ENCODE measurements at places on chromosomes 3 and 15.
A peak's percentile ranks its signal among the peaks of the same experiment; 100 is the strongest.

GRCh38 chr3:144763878-144764454, 792.3 kb downstream of the DIPK2A start:
- no peak for DNase-seq

GRCh38 chr3:113006359-113007056, 15.7 kb downstream of the GTPBP8 start:
- DNase-seq, result no peak

- DNase-seq, result no peak
Measured at GRCh38 chr3:35426366-35426958, 212.9 kb upstream of the ARPP21 start.

GRCh38 chr3:24156466-24156865, 211.4 kb downstream of the NR1D2 start:
- DNase-seq, result no peak

GRCh38 chr15:25515633-25516032, 76.8 kb upstream of the UBE3A start:
- DNase-seq, result no peak

- DNase-seq, result no peak
Measured at GRCh38 chr3:194993896-194994295, 277.1 kb downstream of the XXYLT1 start.

GRCh38 chr15:76285241-76285825, 25.9 kb downstream of the ETFA start:
- no peak for DNase-seq

- DNase-seq, result no peak
Measured at GRCh38 chr3:148330542-148330941, 367.2 kb upstream of the AGTR1 start.

- DNase-seq, result no peak
Measured at GRCh38 chr3:140053794-140054193, 118.8 kb downstream of the CLSTN2 start.

GRCh38 chr15:89963301-89964231, 37.6 kb upstream of the ZNF710 start:
- DNase-seq, result no peak

DNA sequence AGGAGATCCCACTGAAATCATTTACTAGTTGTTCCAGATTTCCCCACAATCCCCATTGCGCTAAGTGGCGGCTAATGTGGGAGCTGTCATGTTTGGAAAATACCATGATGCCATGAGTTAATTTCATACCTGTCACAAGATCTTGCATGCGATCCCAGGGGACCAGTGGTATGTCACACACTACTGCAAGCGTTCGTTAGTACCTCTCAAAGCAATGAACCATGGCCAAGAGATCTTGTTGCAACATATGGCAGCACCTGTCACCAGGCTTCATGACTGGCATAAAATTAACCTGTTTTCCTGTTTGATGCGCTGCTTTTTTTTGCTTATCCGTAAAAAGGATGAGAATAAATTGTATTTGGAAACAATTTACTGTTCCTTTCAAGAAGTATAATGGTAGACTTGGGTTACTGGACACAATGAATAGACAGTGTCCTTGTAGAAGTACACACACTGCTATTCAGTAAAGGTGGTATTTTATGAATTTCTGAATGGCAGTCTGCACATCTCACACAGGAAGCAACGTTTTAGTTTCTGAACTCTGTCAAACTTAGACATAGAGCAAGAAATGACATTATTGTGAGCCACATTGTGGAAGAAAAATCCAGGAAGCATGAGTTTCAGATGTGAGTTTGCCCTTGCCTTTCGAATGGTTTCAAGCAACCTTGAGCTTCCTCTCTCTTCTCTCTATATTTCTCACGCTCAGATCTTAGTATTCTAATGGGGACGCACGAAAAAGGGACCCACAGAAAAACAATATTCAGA, 81.9 kb downstream of the CHL1 start:
- no peak for DNase-seq

GRCh38 chr15:90064911-90065681, 37.2 kb downstream of the IDH2 start:
- DNase-seq, result no peak

GRCh38 chr15:94196531-94196930, 34.8 kb upstream of the MCTP2 start:
- DNase-seq, result no peak

- no peak for DNase-seq
Measured at GRCh38 chr3:43221076-43221475, 65.3 kb upstream of the SNRK start.

GRCh38 chr3:12875857-12876836, 34.8 kb upstream of the RPL32 start:
- peak; percentile 84 for DNase-seq

GRCh38 chr3:117059067-117059955, 349.7 kb downstream of the TUSC7 start:
- no peak for DNase-seq

DNA sequence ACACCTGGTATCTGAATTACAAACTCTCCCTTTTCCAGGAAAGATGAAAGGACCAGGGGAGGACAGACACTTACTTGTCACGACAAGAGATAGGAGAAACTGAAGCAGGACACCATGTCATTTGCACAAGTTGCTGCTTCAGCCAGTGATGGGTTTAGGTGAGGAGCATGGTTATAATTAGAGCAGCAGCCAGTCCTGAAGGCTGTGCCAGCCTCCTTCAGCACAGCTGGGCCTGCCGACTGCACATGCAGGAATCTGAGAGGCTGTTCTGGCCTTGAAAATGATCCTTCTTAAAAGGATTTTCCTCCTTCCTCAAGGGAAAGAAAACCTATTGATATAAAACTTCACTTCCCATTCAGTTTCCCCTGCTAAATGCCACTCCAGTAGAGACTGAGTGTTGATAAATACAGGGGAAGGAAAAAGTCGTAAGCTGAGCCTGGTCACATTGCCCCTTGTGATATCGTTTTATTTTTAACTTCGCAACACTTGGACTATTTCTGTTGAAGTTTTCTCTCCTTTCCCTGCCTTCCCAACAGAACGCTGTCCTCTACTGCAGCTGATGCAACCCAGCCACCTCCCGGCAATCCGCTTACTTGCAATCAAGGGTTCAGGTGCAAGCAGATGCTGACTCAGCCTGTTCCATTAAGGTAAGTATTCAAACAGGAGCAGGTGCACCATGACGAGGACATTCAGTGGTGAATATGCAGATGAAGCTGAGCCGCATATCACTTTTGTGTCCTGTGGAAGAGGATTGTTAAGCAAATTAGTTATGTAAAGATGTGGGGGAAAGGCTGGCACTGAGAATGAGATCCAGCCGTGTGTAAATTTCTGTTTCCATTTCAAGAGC, at the start of gene FBXO40:
TSS of gene FBXO40 (plus strand) at position 524 of the 847 bp plus-strand sequence. CDS start 27,197 bp downstream, outside the sequence.
- no peak for DNase-seq

DNA sequence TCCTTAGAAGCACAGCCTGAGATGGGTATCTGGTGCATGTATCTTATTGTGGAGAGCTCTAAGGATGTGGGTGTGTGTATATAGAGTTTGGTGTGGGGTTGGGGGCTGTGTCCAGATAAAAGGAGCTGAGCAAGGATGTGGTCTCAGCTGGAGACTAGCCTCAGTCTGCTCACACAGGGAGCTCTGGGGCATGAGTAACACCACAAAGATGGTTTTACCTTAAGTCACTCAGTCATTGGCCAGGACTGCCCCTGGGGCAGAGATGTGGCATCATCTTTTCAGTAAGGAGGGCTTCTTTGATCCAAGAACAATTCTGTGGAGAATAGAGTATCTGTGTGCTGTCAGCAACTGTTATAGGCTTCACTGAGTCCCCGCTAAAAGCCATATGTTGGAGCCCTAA, 163.4 kb upstream of the NUDT16 start:
- no peak for DNase-seq

GRCh38 chr3:112847692-112848091, 1.0 kb upstream of the CD200R1L start:
- no peak for DNase-seq

GRCh38 chr15:85397926-85398325, 17.5 kb downstream of the AKAP13 start:
- DNase-seq, result no peak

GRCh38 chr3:169623971-169624370, 39.5 kb downstream of the MECOM start:
- no peak for DNase-seq

DNA sequence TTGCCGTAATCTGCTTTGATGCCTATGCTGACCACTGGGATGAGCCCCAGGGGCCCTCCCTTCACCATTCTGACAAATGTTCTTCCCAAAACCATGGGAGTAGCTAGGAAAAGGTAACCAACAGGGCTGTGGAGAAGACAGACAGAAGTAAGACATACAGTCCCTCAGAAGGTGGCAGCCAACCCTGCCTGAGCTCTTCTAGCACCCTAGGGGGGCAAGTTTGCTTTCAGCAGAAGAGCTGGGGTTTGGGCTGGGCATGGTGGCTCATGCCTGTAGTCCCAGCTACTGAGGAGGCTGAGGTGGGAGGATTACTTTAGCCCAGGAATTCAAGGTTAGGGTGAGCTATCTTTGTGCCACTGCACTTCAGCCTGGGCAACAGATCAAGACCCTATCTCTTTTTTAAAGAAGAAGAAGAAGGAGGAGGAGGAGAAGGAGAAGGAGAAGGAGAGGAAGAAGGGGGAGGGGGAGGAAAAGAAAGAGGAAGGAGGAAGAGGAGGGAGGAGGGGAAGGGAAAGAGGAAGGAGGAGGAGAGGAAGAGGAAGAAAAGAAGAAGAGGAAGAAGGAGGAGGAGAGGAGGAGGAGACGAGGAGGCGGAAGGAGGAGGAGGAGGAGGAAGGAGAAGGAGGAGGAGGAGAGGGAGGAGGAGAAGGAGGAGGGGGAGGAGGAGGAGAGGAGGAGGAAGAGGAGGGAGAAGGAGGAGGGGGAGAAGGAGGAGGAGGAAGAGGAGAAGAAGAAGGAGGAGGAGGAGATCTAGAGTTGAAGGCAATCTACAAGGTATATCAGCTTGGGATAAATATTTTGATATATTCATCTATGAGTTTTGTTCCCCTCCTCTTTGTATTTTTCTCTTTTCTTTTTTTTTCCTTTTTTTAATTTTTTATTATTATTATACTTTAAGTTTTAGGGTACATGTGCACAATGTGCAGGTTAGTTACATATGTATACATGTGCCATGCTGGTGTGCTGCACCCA, 44.9 kb upstream of the ABHD2 start:
- no peak for DNase-seq

DNA sequence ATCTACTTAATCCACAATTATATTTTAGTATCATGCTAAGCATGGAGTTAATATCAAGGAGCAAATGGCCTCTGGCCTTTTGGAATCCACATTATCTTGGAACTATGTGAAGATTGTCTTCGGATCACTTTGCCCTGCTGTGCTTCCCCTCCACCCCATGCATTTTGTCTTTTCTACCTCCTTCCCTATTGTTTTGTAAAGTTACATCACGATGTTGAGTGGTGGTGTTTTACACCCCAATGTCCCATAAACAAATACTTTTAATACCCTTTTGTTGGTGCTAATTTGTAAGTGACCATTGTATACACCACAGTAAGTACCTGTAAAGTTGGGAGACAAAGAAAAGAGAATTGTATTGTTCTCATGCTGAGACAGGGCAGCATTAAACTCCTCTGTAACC, 258.4 kb upstream of the ZNF717 start:
- no peak for DNase-seq

DNA sequence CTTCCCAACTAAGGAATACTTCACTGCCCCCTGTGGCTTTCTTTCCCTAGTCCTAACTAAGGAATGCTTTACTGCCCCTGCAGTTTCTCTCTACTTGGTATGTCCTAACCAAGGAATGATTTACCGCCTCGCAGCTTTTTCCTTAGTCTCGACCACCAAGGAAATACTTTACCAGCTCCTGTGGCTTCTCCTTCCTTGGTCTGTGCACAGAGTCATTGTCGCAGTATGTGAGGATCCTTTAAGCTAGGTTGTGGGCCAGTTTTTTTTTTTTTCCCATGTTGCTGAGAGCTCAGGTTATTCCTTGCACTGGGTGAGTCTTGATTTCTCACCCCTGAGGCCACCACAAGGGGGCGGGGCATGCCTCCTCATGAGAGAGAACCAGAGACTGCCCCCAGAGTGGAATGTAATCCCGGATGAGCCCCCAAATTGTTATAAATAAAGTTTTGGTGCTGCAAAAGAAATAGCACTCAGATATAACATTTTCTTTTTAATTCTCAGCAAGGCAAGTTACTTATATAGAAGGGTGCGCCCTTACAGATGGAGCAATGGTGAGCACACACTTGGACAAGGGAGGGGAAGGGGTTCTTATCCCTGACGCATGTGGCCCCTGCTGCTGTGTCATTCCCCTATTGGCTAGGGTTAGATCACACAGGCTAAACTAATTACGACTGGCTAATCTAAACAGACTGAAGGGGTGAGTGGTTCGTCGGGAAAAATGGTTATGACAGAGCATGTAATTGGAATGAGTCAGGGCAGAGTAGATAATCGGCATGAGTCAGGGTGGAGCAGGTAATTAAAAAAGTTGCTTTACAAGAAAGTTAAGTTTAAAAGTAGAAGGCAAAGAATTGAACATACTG, 27.0 kb downstream of the NDUFB4 start:
- DNase-seq, result no peak

GRCh38 chr3:69997631-69998307, 1.8 kb upstream of the SAMMSON start:
- DNase-seq, result no peak

GRCh38 chr3:54342676-54343075, 220.3 kb downstream of the CACNA2D3 start:
- DNase-seq, result no peak

- DNase-seq, result no peak
Measured at GRCh38 chr15:62545467-62546227, 380.6 kb upstream of the C2CD4B start.

DNA sequence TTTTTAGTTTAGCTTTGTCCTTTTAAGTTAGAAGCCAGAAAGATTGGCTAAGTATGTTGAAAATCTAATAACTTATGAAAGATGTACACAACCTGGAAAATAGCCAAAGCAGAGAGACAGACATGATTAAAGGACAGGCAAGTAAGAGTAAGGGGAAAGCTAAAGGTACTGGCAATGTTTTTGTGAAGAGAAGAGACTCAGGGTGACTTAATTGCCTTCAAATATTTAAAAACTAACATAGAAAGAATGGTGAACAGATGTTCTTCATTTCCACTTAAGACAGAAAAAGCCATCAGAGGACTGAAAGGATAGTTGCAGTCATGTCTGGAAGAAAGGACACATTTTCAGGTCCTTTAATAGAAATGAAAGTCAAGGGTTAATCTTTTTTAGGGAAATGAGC, 68.8 kb downstream of the ZNF385D start:
- DNase-seq, result no peak

DNA sequence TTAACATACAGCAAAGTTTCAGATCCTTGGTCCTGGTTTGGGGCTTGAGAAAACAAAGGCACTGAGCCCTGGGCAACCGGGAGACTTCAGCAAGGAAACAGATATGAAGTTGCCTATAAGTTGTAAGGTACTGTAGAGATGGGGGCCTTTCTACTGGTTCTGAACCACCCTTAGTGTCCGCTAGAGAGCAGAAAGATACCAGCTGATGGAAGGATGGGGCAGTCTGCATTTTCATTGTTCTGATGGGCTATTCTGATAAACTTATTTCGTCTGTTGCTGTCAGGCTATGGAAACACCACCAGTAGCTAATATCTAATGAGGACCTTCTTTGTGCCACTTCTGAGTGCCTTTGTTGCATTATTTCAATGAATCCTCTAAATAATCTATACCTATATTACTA, 38.7 kb downstream of the FGD5 start:
- DNase-seq, result no peak

- DNase-seq, result no peak
Measured at GRCh38 chr3:191397771-191398170, 63.2 kb upstream of the PYDC2 start.

GRCh38 chr15:33089878-33090757, 104.4 kb downstream of the FMN1 start:
- no peak for DNase-seq

All from neuronal stem cell (in vitro differentiated cells).